ENCODE measurements at places on chromosomes 1 and 21. TPM values are rescaled to one million over a fixed set of nuclear protein-coding genes. Genes with fewer than 3 reads are reported as not detected.

The HFM1 gene
- 7.1 TPM for total RNA-seq

The CHI3L2 gene
- 3.4 TPM for total RNA-seq

GRCh38 chr1:153933430-153933829 is 10.7 kb upstream of the GATAD2B start:
- H3K27me3 ChIP-seq: no peaks in the 10 kb centered on the region
- DNase-seq: no peak
- H3K4me1 ChIP-seq: no peaks in the 10 kb centered on the region

DNA sequence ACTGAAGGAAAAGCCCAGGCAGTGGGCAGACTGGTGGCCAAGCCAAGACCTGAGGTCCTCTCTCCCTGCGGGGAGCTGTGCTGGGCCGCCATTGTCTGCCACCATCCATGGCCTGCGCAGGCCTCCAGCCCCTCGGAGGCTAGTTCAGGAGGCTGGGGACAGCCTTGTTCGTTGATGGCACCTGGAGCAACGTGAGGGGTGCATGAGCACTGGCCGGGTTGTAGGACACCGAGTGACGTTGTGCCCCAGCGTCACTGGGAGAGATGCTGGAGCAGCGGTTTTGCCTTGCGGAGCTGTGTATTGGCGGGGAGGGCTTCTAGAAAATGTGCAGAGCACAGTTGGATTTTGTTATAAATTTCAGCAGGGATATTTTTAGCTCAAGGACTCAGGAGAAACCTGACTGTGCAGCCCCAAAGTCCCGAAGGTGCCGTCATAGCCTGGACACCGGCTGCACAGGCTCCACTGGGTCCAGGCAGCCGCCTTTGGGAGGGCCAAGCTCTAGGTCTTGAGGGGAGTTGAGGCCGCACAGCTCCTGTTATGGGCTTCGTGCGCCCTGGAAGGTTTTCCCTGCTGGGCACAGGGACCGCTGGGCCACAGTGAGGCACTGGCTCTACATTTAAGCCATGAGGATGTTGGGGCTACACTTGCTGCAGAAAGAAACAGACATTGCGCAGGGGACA is 48.2 kb upstream of the ADARB1 start:
- peaks cover 33% of the 10 kb centered on the region for H3K4me1 ChIP-seq
- no peak overlapping the region for H3K27ac ChIP-seq
- no peak for DNase-seq
- H3K36me3 ChIP-seq: no peaks in the 10 kb centered on the region
- H3K27me3 ChIP-seq: peaks cover 15% of the 10 kb centered on the region

The DNALI1 gene
- 11.6 TPM for total RNA-seq

GRCh38 chr1:109133002-109133706 is 19.2 kb downstream of the ELAPOR1 start:
- H3K27ac ChIP-seq: no peak overlapping the region
- H3K4me3 ChIP-seq: no peak overlapping the region
- peaks cover 5% of the 10 kb centered on the region for H3K4me1 ChIP-seq
- no peaks in the 10 kb centered on the region for H3K27me3 ChIP-seq
- no peaks in the 10 kb centered on the region for H3K36me3 ChIP-seq

All from type B pancreatic cell (in vitro differentiated cells).